Mesenchymal stem cell (in vitro differentiated cells and primary cell): ENCODE measurements at places on chromosomes 12 and 14.

GRCh38 chr12:12736759-12737676, 19.9 kb downstream of the CDKN1B start:
- DNase-seq = peak; percentile 69

- DNase-seq = no peak
These were observed 18.9 kb downstream of the MNAT1 start for GRCh38 chr14:60753264-60754119.

- no peak for DNase-seq
These were observed 930.6 kb upstream of the FBXO33 start for GRCh38 chr14:40362856-40363255.

- no peak for DNase-seq
These were observed 17.3 kb downstream of the EML1 start for GRCh38 chr14:99810559-99810874.

DNA sequence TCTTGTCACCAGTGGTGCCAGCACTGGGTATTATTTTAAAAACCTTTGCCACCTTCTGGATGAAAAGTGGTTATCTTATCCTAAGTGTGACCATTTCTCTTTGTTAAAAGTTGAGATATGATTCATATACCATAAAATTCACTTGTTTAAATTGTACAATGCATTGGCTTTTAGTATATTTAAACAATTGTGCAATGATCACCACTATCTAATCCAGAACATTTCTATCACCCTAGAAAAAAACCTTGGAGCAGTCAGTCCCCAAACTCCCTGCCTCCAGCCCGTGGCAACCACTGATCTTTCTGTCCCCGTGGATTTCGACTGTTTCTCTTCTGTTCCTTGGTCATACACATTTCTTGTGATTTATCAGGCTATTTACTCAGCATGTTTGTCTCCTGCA, 28.3 kb downstream of the SH2B3 start:
- peak; percentile 43 for DNase-seq
